ENCODE measurements at places on chromosomes 2 and 18.

- no peak for DNase-seq
These were observed 515.4 kb upstream of the CDH2 start for GRCh38 chr18:28692337-28692736.

DNA sequence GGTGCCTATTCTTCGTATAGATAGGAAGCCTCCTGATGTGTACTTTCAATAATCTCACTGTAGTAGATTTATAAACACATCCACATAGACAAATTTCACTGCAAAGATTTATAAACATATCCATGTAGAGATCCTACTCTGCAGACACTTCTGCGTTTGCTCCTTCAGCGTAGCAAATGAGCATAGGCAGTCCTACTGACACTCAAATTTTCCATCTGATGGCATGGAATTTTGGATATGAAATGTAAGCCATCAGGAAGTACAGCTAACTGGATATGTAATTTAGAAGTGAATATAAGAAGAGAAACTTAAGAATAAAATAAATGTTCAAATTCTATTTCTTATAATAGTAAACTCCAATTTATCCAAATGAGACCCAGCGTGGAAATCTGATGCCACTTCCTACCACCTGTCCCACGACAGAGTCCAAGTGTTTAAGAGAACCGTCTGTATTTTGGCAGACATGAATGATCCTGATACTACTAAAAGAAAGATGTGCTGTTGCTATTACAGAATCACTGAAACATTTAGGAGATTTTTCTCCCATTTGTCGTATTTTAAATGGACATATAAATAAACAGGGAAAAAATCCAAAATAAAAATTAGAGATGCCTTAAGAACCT is 86.0 kb downstream of the DTNA start:
- no peak for DNase-seq

- no peak for DNase-seq
These were observed 55.2 kb downstream of the CCDC88A start for GRCh38 chr2:55364189-55365055.

DNA sequence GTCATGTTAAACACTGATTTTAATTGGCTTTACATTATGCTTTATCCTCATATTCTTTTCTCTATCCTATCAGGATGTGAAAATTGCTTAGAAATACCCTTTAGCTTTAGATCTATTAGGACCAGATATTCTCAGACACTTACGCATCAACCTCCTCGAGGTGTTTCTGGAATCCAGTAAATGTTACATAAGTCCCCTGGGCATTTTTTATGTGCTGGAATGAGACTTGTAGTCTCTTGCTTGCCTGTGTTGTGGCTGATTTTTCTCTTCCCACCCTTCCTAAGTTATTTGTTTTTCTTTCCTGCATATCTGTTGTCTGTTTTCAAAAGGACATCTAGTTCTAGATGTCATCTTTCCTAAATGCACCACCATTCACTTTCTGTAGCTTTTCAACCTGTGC is 197.1 kb downstream of the CCDC85A start:
- DNase-seq = no peak

DNA sequence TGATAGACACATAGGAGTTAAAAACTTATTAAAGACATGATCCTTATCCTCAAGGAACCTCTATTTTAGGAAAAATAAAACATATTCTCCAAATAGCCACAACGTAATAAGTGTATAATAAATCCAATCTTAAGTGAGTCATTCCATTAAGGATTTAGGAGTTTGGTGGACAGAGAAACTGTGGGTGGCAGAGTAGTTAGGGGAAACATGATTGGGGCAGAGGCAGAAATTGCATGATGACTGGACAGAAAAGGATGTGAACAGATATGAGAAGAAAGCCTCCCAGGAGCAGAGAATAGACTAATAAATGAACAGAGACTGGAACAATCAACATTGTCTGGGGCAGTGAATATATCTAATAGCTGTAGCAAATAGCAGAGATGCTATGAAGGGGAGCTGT is 48.1 kb upstream of the SIGLEC15 start:
- no peak for DNase-seq

GRCh38 chr2:64631771-64632170 is 21.9 kb downstream of the SERTAD2 start:
- DNase-seq = no peak

- no peak for DNase-seq
These were observed 28.4 kb downstream of the GREB1L start for GRCh38 chr18:21270453-21270852.

- peak; percentile 87 for DNase-seq
These were observed 75.3 kb upstream of the MGAT4A start for GRCh38 chr2:98806236-98806697.

GRCh38 chr2:150404147-150404546 is 83.3 kb downstream of the RND3 start:
- DNase-seq = no peak

- DNase-seq = peak; percentile 52
These were observed 143.0 kb downstream of the ZNF516 start for GRCh38 chr18:76351961-76352581.

DNA sequence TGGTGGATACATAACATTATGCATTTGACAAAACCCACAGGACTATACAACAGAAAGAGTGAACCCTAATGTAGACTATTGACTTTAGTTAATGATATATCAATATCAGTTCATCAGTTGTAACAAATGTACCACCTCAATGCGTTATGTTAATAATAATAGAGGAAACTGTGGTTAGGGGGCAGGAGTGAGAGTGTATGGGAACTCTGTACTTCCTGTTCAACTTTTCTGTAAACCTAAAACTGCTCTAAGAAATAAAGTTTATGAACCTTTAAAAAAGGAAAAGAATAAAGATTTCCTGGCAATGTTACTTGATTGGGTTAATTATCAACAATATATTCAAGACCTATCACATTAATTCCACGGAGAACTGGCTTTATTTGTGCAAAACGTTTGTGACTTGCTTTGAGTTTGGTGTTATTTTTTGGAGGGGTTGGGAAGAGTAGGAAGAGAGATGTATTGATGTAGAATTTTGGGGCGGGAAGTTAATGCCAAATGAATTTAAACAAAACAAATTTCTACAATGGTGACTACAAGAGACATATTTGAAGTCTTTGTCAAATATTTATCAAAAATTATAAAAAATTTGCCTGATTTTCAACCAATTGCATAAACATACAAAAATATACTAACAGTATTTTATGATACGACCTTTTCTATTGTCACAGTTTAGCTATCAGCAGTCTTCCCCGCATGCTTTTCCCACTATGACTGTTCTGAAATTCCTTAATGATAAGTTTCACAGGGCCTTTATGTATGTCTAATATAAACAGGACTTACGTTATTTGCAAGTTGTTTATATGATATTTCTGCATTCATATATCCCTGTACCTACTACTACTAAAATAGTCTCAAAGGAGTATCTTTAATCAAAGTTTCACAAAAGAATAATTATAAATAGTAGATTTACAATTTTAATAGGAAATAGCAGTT is 2.1 kb upstream of the RTN4 start:
- DNase-seq = no peak

- no peak for DNase-seq
These were observed 35.2 kb downstream of the UXS1 start for GRCh38 chr2:106158871-106159270.

GRCh38 chr2:23903034-23903433 is 23.9 kb downstream of the ATAD2B start:
- no peak for DNase-seq
